Heart right ventricle (tissue), 16 donors: ENCODE measurements at places on chromosomes 3 and 15. TPM values are rescaled to one million over a fixed set of nuclear protein-coding genes. Genes with fewer than 3 reads are reported as not detected.

GRCh38 chr3:125001557-125002413 is 54.0 kb downstream of the HEG1 start:
- H3K27ac ChIP-seq, result peak overlapping the region; percentile 68
- H3K36me3 ChIP-seq, result no peaks in the 10 kb centered on the region
- H3K4me3 ChIP-seq, result no peak overlapping the region
- H3K4me1 ChIP-seq, result peaks cover 80% of the 10 kb centered on the region
- no peaks in the 10 kb centered on the region for H3K27me3 ChIP-seq
- no peak for DNase-seq

Gene SLC51A
- not detected for total RNA-seq

DNA sequence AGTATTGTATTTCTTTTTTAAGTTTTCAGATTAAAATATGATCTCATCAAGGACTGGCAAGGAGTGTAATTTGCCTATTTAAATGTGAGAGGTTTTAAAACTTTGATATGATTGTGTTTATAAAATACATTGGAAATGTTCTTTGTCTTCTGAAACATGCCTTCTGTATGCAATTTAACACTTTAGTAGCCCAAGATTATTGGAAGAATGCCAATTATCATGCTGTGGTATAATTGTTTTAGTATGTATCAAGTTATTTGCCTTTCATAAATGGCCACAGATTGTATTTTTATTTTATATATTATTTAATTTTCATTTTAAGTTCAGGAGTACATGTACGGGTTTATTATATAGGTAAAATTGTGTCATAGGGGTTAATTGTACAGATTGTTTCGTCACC is 31.7 kb downstream of the ECT2 start:
- H3K36me3 ChIP-seq, result no peaks in the 10 kb centered on the region
- no peak overlapping the region for H3K27ac ChIP-seq
- no peak overlapping the region for H3K4me3 ChIP-seq
- no peaks in the 10 kb centered on the region for H3K27me3 ChIP-seq
- H3K4me1 ChIP-seq, result no peaks in the 10 kb centered on the region

- DNase-seq, result no peak
- no peaks in the 10 kb centered on the region for H3K36me3 ChIP-seq
- H3K27me3 ChIP-seq, result no peaks in the 10 kb centered on the region
- no peaks in the 10 kb centered on the region for H3K4me1 ChIP-seq
- no peak overlapping the region for H3K4me3 ChIP-seq
Observed at GRCh38 chr3:3743754-3744153, 55.5 kb upstream of the LRRN1 start.
